ENCODE measurements at places on chromosomes 4 and X. TPM values are rescaled to one million over a fixed set of nuclear protein-coding genes. Genes with fewer than 3 reads are reported as not detected.

STATH gene
- not detected for total RNA-seq

TLR3 gene
- total RNA-seq = 0.63 TPM

CHRDL1 gene
- total RNA-seq = 36.9 TPM

CDKL2 gene
- total RNA-seq = 53.2 TPM

SPANXB1 gene
- not detected for total RNA-seq

TBX22 gene
- 0.31 TPM for total RNA-seq

GDPD2 gene
- 2.8 TPM for total RNA-seq

DCAF8L2 gene
- not detected for total RNA-seq

ENAM gene
- not detected for total RNA-seq

GK gene
- 11.3 TPM for total RNA-seq

Data from parietal lobe (tissue), 2 donors.